Stimulated activated CD4-positive, alpha-beta T cell treated with anti-CD3 and anti-CD28 coated beads, Interleukin-1b, Interleukin-23, amount 100 ng/mL, for 4 hours (primary cell): ENCODE measurements at places on chromosomes 2 and 18.

- no peak for DNase-seq
Observed at GRCh38 chr18:11818486-11819203, 32.6 kb upstream of the CHMP1B start.

DNA sequence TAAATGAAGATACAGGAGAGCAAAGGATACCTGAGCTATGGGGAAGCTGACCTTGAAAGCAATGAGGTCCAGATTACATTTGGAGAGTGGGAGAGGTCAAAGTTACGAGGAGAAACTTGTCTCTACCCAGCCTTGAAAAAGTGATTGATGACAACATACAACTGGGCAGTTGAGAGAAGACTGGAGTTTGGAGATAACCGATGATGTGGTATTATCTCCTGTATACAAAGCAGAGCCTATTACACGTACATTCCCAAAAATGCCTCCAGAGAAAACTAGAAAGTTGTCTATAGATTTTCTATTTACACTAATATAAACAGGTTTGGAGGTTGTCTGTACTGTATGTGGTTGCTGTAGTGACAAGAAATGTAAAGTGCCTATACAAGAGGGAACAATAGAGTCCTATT, 28.3 kb downstream of the ARL5A start:
- no peak for DNase-seq

GRCh38 chr2:71690876-71691475, 237.6 kb downstream of the DYSF start:
- no peak for DNase-seq

DNA sequence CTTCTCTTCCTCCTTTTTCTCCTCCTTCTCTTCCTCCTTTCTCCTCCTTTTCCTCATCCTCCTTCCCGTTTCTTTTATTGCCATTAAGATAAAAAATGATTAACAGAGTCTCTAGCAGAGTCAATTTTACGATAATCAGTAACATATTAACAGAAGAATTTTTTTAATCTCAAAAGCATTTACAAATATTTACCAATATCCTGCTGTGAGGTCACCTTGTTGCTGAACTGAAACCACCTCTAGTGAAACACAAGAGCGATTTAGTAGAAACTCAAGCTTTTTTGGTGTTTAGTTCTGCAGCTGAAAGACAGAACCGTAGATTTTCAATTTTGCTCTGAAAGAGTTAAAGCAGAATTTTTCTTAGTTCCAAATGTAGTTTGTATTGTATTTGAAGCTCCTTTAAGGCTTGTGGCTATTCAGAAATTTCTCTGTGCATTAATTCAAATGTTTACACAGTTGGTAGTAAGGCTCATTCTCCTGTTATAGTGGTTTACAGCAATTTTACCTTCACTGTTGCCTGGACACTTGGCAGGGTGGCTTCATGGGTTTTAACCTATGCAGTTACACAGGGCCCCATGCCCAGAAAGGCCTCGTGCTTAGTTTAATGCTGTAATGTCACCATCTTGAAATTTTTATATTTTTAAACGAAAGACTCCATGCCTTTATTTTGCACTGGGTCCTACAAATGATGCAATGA, 1106.6 kb upstream of the FAM98A start:
- DNase-seq = no peak

GRCh38 chr2:172924097-172924660, 151.5 kb upstream of the MAP3K20 start:
- no peak for DNase-seq

- DNase-seq = no peak
Observed at GRCh38 chr2:126658319-126658904, 2.5 kb downstream of the GYPC start.

DNA sequence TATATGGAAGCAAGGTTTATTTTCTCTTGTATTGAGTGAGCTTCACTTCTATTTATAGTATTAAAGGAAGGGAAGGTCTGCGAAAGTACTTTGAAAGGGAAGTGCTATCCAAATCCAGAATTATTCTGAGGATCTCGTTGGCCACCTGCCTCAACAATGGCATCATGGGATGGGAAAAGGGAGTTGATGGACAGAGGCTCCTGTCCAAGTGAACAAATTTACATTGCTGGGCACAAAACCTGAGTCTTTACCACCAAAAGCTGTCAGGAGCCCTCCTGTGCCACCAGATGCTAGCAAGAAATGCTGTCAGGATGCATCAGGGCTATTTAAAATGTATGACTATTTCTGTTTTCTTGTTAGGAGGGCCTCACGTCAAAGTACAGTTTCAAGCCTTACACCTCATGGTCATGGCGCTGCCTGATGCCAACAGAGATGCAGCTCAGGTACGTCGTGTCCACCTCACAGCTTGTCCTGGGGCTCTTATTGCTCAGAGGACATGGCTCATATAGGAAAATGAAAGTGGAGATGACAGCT, 157.3 kb downstream of the ARHGAP28 start:
- no peak for DNase-seq

- no peak for DNase-seq
Observed at GRCh38 chr2:79082987-79083386, 4.8 kb downstream of the REG1B start.

DNA sequence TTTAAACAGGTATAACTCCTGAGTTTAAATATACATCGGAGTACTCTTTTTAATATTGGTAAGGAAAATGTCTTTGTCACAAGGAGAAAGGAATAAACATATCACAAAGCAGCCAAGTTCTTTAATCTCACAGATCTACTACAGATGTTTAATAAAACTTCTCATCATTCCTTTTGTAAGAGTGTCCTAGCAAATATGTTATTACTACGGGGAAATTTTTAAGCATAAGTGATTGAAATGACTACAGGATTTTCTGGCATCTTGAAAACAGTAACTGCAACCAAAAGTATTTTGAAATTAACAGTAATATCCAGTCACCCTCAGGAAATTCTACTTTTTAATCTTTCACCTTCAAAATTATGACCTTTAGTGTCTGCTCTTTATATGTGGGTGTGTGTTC, 403.1 kb downstream of the IRS1 start:
- DNase-seq = no peak

- DNase-seq = no peak
Observed at GRCh38 chr2:105889046-105889445, 144.3 kb downstream of the NCK2 start.

DNA sequence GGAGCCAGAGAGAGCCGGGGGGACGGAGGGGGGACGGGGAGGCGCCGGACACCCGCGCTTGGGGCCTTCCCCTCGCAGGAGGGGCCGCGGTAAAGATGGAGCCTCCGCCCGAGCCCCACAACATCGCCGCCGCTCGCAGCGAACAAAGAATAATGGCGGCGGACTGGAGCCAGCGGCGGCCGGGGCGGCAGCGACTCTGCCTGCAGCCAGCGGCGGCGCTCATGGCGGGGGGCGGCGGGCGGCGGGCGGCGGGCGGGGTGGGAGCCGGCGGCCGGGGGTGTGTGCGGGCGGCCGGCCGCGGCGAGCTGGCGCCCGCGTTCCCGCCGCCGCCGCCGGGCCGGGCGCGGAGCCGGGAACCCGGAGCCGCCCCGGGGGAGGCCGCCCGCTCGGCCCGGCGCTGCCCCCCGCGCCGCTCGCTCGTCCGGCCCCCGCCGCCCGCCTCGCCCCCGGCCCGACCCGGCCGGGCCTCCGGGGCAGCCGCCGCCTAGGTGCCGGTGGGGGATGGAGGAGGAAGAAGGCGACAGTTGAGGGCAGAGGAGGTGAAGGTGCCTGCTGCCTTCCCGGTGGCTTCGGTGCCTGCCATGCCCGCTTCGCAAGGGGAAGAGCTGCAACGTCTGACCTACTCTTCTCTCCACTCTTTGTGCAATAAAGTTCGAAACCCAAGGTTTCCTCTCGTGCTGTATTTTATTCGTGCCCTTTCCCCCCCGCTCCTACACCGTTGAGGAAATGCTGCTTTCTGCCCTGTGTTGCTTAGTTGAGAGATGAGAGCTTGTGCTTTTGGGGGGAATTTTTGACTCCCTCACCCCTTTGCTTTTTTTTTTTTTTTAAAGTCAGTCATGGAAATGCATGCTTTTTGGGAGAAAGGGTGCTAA, 634 bp downstream of the CREB1 start:
- peak; percentile 36 for DNase-seq

- no peak for DNase-seq
Observed at GRCh38 chr18:67510831-67511230, 5.7 kb downstream of the DSEL start.

DNA sequence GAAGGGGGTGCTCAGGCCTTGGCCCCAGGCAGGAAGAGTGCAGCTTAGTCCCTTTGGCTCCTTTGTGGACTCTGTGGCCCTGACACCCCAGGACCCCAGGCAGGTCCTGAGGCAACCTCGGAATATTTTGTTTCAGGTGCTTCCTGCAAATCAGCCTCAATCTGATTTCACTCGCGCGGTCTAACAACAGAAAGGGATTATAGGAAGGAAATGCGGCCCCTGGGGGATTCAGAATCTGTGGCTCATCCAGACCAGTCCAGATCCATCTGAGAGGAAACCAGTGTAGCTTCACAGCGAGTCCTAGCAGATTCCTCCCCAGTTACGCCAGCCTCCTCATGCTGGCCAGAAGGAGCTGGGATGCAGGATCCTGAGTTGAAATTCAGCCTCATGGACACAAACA, 59.5 kb upstream of the YWHAQ start:
- no peak for DNase-seq

GRCh38 chr18:59681521-59682004, 15.7 kb downstream of the CCBE1 start:
- no peak for DNase-seq

- no peak for DNase-seq
Observed at GRCh38 chr2:173458991-173459780, 104.5 kb downstream of the CDCA7 start.
